ELR (cell line): ENCODE measurements at places on chromosomes 16 and 17.

GRCh38 chr16:68286153-68287074, 22.1 kb downstream of the SLC7A6 start:
- no peak for DNase-seq

- no peak for DNase-seq
Observed at GRCh38 chr17:50653738-50654137, 19.1 kb downstream of the ABCC3 start.

DNA sequence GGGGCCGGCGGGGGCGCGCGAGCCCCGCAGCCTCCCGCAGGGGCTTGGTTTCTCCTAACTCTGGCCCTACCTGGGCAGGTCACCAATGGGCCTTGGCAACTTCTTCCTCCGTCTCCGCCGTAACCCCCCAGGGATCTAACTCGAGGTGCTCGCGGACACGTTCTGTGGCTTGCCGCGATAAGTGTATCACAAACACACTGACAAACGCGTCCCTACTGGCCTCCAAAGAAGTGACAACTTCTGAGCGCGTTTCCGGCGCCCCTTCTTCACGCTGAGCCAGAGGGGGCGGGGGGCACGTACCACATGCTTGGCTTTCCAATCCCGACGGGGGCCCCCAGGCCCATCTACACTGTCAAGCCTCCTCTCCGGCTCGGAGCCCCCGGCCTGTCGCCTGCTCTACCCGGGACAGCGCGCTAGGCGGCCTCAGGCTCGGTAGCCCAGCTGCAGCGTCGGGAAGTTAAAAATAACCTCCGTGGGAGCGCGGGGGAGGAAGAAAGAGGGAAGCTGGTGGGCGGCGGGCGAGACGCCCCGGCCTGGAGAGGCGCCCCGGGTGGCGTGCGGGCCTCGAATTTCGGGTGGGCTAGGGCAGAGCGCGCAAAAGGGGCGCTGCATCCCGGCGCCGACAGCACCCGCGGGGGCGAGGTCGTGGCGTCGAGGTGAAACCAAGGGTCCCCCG, 725 bp upstream of the SPHK1 start:
- peak; percentile 77 for DNase-seq

DNA sequence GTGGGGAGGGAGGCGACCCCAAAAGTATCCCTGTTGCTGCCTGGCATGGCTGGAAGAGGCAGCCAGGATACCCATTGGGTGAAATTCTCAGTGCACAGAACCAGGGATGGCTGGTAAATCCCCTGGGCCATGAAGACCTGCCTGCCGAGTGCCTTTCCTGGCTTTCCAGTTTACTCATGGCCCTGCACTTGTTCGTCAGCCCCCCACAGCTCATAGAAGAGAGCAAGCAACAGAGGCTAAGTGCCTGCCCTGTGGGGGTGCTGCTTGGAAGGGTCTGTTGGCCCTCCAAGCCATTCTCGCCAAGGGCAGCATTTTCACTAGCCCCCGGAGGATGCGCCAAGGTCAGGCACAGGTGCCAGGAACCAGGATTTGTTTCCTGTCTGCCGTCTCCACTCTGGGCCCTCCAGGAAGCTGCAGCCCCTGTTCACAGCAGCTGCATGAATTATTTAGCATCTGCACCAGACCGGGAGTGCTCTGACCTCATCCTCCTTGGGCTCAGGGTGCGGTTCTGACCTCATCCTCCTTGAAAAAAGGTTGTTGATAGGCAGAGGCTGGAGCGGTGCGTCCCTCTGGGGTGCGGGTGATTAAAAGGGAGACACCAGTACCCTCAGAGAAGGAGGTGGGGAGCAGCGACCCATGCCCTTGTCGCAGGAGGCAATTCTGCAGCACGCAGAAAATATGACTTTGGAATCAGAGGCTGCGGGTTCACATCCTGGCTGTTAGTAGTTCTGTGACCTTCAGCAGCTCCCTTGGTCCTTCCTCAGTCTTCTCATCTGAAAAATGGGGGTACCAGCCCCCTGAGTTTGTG, 14.2 kb upstream of the CD300A start:
- DNase-seq, result no peak

GRCh38 chr17:58997756-58998553, 108.7 kb downstream of the TRIM37 start:
- peak; percentile 21 for DNase-seq

DNA sequence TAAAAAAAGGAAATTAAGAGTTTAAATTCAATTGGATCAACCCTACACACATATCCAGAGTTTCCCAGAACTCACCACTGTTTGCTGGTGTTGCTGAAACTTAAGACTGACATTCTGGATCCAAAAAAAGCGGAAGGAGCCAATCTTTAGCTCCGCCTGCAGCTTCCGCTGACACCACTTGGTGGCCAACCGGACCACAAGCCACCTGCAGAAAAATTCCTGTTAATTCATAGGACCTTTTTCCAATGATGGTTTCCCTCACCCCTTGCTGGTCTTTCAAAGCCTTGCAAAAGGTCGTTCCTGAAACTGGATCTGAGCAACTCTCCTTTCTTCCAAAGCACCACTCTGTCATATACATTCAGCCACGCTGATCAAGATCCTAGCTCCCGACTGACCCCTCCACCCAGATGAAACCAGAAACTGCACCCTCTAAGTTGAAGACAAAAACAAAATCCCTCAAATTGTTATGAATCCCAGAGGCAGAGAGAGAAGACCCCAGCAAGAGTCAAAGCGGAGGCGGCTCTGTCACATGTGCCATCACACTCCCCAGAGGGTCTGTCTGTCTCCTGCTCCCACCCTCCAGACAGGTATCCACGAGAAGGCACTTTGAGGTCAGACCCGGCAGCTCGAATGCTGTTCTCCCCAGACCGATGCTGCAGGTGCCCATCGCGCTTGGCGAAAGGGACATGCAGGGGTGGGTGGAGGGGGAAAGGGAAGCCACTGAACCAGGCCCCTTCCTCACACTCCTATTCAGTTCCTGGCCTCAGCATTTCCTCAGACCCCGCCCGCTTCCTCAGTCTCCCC, 773 bp downstream of the BLTP2 start:
- DNase-seq, result peak; percentile 75
